Right ventricle myocardium inferior (tissue), 1 donor: ENCODE measurements at places on chromosomes 7 and 10.

DNA sequence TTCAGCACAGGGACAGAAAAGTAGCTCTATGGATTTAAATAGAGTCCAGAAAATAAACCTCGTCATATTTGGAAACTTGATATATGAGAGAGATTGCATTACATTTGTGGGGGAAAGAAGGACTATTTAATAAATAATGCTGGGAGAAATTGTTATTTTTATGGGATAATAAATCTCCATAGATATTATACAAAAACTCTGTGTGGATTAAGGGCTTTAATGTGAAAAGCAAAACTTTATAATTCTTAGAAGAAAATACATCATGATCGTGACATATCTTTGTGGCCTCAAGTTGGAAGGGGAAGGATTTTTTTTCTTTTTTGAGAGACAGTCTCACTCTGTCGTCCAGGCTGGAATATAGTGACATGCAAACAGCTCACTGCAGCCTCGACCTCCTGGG, 95.0 kb upstream of the LEP start:
- no peak for DNase-seq

GRCh38 chr7:159099711-159100231, 44.9 kb downstream of the VIPR2 start:
- no peak for DNase-seq

- DNase-seq: peak; percentile 57
Observed at GRCh38 chr10:71290806-71291527, 28.1 kb upstream of the SLC29A3 start.

GRCh38 chr10:15167411-15168290, 842 bp downstream of the NMT2 start:
- peak; percentile 71 for DNase-seq

DNA sequence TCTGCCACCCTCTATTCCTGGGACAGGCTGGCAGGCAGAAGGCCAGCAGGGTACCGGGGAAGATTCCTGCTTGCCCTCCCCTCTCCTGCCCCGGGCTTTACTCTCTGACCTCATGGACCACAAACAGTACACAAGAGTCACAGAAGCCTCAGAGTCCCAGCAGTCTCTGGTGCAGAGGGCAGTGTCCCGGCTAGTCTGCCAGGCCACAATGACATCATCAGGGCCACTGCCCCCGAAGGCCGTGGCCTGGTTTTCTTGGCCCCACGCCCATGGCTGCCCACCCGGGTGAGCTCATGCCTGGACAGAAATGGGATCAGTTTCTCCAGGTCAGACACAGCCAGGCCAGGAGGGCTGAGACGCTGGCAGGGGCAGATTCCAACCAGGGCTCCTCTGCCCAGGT, 91.9 kb downstream of the MYL10 start:
- DNase-seq: no peak

DNA sequence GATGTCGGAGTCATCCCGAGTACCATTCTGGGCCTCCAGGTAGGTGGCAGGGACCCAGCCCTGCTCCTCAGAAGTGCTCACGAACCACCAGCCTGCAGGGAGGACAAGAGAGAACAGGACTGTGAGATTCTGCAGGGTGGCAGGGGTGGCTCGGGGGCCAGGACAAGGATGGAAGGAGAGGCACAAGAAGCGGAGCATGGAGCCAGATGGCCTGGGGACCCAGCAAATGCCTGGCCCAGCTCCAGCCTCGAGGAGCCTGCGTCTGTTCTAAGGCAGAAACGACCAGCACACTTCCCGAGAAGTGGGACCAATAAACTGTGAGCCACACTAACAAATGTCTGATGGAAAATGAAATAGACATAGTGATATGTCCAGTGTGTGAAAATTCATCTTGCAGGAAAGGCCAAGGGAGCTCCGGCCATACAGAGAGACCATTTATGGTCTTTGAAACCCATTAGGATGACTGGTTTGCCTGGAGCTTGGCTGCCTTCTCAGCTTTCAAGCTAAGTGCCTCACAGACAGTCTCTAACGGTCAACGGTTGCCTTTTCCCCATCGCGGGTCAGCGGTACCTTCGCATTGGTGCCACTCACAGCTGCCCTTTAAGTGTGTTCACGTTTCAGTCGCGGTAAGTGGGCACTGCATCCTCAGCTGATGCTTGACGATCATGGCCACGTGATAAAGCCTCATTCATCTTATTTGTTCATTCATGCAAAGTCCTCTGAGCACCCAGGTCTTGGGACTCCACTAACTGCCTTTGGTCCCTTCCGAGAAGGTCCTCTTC, 133.8 kb downstream of the NEURL1 start:
- DNase-seq: no peak

GRCh38 chr10:28845009-28845682, 167.8 kb downstream of the BAMBI start:
- no peak for DNase-seq

DNA sequence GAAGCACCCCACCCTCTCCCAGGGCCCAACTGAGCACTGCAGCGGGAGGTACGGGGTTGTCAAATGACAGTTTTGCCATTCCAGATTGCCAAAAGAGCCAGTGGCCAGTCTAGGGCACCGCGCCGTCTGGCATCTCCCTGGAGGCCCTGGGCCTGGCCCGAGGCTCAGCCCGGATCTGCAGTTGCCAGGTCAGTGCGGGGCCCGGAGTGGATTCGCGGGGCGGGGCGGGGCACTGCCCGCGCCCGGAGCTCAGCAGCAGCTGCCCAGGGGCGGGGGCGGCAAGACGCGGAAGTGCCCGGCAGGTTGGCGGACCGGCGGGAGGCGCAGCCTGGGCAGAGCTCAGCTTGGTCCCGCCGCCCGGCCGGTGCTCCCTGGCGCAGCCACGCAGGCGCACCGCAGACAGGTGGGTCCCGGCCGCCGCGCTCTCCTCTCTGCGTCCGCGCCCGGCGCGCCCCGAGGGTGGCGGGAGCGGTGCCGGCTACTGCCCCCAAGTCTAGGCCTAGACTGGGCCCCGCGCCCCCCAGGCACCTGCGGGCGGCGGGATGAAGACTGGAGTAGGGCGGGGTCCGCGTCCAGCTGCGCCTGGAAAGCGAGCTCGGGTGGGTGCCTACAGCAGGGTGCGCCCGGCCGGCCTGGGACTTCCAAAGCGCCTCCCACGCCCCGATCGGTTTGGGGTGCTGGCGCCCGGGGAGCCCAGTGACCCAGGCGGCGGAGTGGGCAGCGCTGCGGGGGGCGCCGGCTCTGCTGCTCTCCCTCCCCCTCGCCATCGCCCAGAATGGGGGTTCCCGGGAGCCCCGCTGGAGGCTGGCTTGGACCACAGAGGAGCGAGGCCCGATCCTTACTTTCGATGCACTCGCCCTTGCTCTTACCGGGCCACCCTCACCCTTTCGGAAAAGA, at the start of gene IRF5:
Gene IRF5 (plus strand): TSS at position 281 of the 897 bp plus-strand sequence. CDS start 4,155 bp downstream, outside the sequence.
- peak; percentile 88 for DNase-seq

DNA sequence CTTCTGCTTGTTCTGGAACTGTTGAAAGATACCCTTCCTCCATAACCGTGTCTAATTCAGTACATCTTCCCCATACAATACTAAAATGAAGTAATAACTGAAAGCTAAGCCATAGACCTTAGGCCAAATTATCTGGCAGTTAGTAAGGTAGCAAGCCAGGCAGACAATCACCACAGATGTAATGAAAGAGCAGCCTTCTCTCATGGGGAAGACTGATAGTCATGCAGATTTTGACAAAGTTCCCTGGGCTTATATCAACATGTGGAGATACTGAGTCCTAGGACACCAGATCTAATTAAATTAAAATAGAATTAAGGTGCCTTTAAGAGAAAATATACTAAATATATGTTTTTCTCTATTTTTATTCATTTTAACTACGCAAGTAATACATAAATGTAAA, 61.5 kb downstream of the PON1 start:
- DNase-seq: no peak

GRCh38 chr7:55557666-55558188, 14.6 kb downstream of the VOPP1 start:
- no peak for DNase-seq

DNA sequence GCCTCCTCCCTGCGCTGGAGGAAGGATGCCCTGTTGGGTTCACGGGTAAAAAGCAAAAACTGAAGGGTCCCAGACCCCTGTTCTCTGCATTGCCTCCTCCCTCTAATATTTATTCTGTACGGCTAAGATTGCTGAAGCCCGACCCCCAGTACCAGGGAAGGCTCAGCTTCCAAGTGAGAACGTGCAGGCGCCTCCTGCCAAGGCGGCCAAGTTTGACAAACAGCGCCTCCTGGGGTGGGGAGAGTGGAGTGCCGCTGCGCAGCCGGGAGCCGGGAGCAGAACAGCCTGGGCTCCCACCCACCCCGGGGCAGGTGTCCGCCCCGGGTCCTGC, 4.7 kb upstream of the EBF3 start:
- DNase-seq: no peak

- DNase-seq: no peak
Observed at GRCh38 chr7:158582089-158582456, 5.5 kb downstream of the PTPRN2 start.

DNA sequence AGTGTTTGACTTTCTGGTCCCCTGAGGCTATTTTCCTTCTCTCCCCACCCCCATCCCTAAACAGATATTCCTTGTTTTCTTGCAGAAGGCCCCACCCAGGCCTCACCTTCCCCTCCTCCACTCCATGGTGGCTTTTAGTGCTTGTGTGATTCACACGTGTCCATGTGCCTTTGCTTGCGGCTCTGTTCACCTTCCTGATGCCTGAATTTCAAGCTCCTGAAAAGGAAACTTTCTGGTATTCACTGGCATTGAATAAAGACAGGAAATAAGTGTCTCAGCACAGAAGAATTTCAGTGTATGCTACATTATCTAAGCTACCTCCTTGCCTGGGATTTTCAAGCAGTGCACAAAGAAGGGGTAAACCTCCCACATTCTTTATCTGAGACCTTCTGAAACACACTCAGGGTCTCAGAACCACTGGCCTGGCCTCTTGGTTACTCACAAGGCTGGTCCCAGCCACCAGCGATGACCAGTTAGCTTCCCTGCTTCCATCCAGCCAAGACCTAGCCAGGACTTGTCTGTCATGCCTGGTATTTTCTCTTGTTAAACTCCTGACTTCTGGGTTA, 17.2 kb upstream of the UBE2H start:
- DNase-seq: no peak

DNA sequence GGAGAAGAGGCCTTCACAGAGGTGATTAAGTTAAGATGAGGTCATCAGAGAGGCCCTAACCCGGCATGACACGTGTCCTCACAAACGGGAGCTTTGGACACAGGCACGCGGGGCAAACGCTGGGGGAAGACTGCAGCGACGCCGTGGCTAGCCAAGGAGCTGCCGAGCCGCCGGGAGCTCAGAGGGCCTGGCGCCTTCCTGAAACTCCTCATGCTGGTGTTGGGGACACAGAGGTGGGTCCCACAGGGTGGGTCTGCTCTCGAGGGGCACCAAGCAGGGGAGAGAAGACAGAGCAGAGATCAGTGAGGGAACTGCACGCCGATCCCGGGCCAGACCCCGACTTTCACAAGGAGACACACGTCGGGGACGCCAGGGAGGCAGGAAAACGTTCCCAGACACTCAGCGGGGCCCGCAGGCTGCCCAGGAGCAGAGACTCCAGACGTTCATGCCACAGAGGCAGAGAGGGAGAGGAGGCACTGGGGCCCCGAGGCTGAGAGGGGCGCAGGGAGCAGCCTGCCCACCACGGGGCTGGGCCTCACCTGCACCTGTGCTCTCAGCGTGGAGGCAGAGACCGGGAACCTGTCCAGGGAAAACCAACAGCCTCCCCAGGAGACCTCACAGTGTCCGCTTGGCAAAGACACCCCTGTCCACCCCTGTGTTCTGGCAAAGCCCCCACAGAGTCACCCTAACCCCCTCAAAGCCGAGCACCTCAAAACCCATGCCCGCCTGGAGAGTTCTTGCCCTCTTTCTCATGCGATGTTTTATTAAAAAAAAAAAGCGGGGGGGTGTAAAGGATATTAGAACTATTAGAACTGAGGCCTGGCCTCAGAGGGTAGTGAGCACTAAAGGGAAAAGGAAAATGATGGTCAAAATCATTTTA, 103.8 kb downstream of the PDGFA start:
- peak; percentile 18 for DNase-seq

DNA sequence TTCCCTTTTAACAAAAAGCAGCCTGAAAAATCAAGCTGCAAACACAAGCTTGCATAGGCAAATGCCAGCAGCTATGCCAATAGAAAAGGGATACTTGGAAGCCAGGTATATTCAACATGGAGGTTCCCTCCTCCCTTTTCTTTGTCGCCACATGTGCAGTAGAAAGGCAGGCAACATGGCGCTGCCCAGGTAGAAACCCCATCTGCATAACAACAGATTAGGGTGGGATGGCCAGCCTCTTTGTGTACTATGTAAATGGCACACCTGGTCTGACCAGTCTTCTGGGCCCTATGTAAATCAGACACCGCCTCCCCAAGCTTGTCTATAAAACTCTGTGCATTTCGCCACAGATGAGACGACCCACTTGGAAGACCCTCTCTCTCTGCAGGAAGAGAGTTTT, 58.1 kb downstream of the CCDC3 start:
- no peak for DNase-seq

GRCh38 chr10:110214371-110214826, 7.0 kb downstream of the MXI1 start:
- no peak for DNase-seq

DNA sequence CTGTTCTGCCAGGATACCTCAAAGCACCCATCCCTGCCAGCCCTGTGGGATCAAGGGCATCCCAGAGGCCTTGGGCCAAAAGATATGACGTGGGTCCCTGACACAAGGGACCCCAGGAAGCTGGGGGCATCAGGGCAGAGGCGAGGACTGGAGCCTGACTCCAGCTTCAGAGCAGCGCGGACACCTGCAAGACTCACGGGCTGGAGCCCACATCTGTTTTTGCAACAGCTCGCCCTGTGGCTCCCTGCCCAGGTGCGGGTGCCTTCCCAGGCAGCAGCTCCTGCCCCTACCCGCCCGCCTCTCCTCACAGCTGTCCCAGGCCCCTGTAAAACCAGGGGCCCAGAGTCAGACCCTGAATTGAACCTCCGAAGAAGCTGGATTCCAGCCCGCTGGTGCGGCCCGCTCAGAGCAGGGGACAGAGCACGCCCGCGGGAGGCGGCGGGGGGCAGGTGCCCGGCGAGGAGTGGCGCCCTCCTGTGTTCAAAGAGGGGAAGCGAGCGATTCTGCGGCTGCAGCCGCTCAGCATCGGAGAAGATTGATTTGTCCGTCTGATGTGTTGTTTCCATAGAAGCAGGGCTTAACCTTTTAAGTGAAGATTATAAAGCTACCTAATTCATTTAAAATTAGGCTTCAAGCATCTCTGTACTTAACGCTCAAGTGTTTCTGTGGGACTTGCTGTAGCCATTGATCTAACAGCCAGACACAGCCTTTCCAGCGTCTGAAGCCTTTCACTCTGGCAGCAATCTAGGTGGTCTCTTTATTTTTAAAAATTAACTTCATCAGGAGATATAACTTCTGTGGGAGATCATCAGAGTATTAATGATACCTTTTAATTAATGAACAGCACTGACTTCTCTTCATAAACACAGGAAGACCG, 88.4 kb downstream of the BEND7 start:
- DNase-seq: no peak

GRCh38 chr10:5293691-5294550, 70.8 kb upstream of the UCN3 start:
- peak; percentile 82 for DNase-seq

- no peak for DNase-seq
Observed at GRCh38 chr7:41955451-41955850, 252.6 kb upstream of the INHBA start.

- DNase-seq: no peak
Observed at GRCh38 chr10:53331460-53331859, 558.9 kb upstream of the MBL2 start.

- DNase-seq: no peak
Observed at GRCh38 chr7:120841608-120842007, 16.3 kb downstream of the TSPAN12 start.

- DNase-seq: peak; percentile 93
Observed at GRCh38 chr7:140625908-140626868, 14.4 kb downstream of the DENND2A start.
